ENCODE measurements at places on chromosomes 16 and 17. TPM values are rescaled to one million over a fixed set of nuclear protein-coding genes. Genes with fewer than 3 reads are reported as not detected.

- H3K4me3 ChIP-seq: no peak overlapping the region
- peaks cover 7% of the 10 kb centered on the region for H3K4me1 ChIP-seq
- H3K27ac ChIP-seq: no peak overlapping the region
- H3K27me3 ChIP-seq: no peaks in the 10 kb centered on the region
Measured at GRCh38 chr17:1727876-1728630, 3.5 kb downstream of the WDR81 start.

GRCh38 chr16:5590416-5590815, 492.8 kb upstream of the EEF2KMT start:
- no peak overlapping the region for H3K4me3 ChIP-seq
- H3K27ac ChIP-seq: no peak overlapping the region
- H3K4me1 ChIP-seq: no peaks in the 10 kb centered on the region
- DNase-seq: no peak
- no peaks in the 10 kb centered on the region for H3K27me3 ChIP-seq

Gene NOD2
- 0.51 TPM for total RNA-seq

Gene CDH15
- total RNA-seq: not detected

DNA sequence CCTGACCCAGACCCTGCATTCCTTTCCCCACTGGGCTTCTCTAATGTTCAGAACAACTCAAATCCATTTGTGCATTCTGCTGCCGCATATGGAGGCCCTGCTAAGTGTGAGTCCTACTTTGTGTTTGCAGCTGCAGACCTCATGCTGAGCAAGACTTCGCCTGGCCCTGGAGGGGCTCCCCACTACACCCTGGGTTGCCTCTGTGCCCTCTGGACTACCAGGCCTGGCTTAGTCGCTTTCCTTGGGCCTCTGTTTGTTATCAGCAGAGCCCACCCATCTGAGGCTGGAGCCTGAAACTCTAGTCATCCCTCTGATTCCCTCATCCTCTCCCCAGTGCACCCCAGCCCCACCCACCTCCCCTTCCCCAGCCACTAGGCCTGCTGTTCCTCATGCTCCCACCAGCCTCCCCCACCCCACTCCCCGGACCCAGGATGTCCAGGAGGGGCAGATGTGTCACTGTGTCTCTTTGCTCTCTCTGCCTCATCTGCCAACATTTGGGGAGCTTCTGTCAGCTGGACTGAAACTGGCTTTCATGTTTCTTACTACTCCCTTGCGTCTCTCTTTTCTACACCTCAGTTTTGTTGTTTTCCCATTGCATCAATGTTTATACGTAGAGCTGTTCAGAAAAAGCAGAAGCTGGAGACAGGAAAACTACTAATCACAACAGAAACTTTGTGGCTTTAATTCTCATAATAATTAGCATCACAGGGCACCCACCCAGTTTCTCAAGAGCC, 17.9 kb upstream of the CD300E start:
- H3K4me3 ChIP-seq: no peak overlapping the region
- H3K36me3 ChIP-seq: no peaks in the 10 kb centered on the region
- no peak overlapping the region for H3K27ac ChIP-seq
- peaks cover 2% of the 10 kb centered on the region for H3K27me3 ChIP-seq

GRCh38 chr17:29283961-29284360, 10.0 kb downstream of the NUFIP2 start:
- no peaks in the 10 kb centered on the region for H3K27me3 ChIP-seq
- DNase-seq: no peak
- peaks cover 20% of the 10 kb centered on the region for H3K36me3 ChIP-seq
- H3K4me3 ChIP-seq: no peak overlapping the region
- H3K27ac ChIP-seq: no peak overlapping the region

DNA sequence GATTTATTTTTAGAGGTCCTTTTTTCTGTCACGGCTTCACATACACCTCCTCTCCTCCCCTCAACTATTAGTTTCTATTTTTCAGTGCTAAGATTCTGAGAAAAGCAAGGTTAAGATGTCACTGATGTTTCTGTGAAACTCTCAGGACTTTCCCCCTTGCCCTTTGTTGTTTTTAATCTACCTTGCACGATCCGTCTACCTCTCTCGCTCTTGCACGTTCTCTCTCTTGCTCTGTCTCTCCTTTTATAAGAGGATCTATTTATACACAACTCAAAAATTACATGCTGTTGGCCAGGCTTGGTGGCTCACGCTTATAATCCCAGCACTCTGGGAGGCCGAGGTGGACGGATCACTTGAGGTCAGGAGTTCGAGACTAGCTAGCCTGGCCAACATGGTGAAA, 43.6 kb downstream of the RPA1 start:
- H3K27ac ChIP-seq: no peak overlapping the region
- no peak for DNase-seq
- no peaks in the 10 kb centered on the region for H3K27me3 ChIP-seq

- H3K36me3 ChIP-seq: peaks cover 1% of the 10 kb centered on the region
- H3K27me3 ChIP-seq: no peaks in the 10 kb centered on the region
- DNase-seq: peak; percentile 96
- H3K4me3 ChIP-seq: peak within 1 kb of the TSS; percentile 71
Measured at GRCh38 chr17:72120642-72121163, at the start of gene SOX9. Gene SOX9, plus strand, starts transcription at chr17:72121020. Its CDS starts 372 bp downstream, at chr17:72121392.

DNA sequence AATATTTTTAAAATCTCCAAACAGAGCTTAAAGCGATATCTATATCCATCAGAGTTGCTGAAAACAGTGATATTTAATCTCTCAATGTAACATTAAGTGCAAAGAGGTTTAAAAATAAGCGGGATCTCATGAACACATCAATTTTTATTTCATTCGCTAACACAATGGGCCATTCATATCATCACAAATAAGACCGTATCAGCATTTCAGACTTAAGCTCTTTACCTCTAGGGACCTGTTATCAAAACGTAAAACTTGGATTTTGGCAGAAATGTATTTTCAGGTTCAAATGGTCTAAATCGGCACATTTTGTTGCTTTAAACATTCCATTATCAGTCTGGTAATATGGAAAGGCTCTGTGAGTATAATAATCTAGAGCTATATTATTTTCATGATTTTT, 77.9 kb downstream of the TOX3 start:
- H3K27ac ChIP-seq: no peak overlapping the region
- no peaks in the 10 kb centered on the region for H3K27me3 ChIP-seq
- no peak overlapping the region for H3K4me3 ChIP-seq
- H3K36me3 ChIP-seq: no peaks in the 10 kb centered on the region
- no peak for DNase-seq
- no peaks in the 10 kb centered on the region for H3K4me1 ChIP-seq

DNA sequence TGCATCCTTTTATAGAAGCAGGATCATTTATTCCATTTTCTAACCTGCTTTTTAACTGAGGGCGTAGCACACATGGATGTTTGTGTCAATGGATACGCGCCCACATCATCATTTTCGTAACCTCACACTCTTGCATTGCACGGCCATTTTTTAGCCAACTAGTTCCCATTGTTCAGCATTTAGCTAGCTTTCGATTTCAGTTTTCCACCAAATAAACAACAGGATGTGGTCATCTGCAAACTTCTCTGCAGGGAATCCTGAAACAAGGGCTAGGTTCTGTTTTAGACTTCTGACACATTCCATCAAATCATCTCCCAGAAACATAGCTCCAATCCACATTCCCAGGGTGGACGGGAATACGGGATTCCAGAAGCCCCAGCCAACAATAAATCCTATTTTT, 6.4 kb downstream of the CYB561 start:
- no peak overlapping the region for H3K4me3 ChIP-seq
- no peak for DNase-seq
- H3K36me3 ChIP-seq: no peaks in the 10 kb centered on the region
- peak overlapping the region; percentile 33 for H3K27ac ChIP-seq
- H3K4me1 ChIP-seq: peaks cover 1% of the 10 kb centered on the region

DNA sequence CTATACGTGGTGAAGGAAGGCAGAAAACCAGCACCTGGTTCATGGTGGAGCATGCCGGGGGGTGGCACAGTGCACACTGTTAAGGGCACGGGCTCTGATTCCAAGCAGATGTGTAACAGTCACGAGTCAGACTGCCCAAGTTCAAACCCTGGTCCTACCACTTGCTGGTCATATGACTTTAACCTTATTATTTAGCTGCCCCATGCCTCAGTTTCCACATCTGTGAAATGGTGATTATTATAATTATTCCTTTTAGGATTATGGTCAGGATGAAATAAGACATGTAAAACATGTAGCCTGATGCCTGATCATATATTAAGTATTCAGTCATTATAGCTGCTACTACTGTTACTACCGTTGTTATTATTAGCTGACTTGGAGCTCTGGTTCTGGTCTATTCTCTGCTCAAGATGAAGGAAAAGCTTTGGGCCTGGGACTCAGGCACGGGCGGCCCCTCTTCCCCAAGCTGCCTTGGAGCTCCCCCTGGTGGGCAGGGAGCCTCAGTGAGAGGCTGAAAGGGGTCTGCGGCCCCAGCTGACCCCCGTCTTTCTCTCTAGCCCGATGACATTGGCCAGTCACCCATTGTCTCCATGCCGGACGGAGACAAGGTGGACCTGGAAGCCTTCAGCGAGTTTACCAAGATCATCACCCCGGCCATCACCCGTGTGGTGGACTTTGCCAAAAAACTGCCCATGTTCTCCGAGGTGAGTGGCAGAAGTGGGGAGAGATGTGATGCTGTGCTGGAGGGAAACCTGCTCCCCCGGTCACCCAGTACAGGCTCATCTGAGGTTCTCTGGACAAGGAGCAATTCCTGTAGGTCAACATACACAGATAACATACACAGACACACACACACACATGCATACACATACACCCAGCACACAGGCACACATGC, 14.0 kb downstream of the NR1D1 start:
- peaks cover 3% of the 10 kb centered on the region for H3K4me1 ChIP-seq
- peak; percentile 68 for DNase-seq
- H3K27ac ChIP-seq: no peak overlapping the region
- H3K27me3 ChIP-seq: no peaks in the 10 kb centered on the region

- no peaks in the 10 kb centered on the region for H3K27me3 ChIP-seq
- H3K4me1 ChIP-seq: peaks cover 4% of the 10 kb centered on the region
- no peak for DNase-seq
- no peaks in the 10 kb centered on the region for H3K36me3 ChIP-seq
Measured at GRCh38 chr16:27195941-27196595, 7.3 kb upstream of the KDM8 start.

GRCh38 chr17:68179236-68179925, 68.5 kb upstream of the AMZ2 start:
- H3K4me1 ChIP-seq: no peaks in the 10 kb centered on the region
- DNase-seq: no peak
- H3K36me3 ChIP-seq: no peaks in the 10 kb centered on the region
- no peak overlapping the region for H3K27ac ChIP-seq

DNA sequence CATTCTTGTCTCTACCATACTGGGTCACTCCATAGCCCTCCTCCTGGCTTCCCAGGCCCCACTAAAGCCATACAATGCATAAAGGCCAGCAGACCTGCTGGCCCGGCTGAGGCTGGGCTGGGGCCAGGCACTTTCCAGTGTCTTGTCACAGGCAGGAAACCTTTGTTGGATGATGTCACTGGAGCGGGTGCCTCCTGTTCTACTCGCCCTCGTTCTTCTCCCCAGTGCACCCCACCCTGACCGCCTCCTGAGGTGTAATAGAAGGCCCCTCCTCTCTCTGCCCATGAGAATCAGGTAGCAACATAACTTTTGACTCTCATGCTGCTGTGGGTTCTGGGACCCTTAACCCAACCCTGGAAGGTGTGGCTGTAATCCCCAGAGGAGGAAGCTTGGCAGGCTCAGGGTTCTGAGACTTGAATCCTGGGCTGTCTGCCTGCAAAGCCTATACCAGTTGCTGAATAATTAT, 54.2 kb upstream of the IL34 start:
- no peak for DNase-seq
- no peak overlapping the region for H3K4me3 ChIP-seq
- H3K27ac ChIP-seq: no peak overlapping the region

DNA sequence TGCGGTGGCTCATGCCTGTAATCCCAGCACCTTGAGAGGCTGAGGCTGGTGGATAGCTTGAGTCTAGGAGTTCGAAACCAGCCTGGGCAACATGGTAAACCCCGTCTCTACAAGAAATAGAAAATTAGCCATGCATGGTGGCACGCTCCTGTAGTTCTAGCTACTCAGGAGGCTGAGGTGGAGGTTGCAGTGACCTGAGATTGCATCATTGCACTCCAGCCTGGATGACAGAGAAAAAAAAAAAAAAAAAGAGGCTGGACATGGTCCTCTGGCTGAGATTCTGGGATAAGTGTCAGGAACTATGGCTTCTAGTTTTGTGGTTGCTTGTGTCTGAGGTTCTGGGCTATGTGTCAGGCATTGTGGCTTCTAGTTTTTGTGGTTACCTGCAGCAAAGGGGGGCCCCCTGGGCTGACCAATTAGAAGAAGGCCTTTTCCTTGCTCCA, 7.0 kb downstream of the KSR1 start:
- no peaks in the 10 kb centered on the region for H3K27me3 ChIP-seq
- DNase-seq: no peak
- H3K27ac ChIP-seq: peak overlapping the region; percentile 0

Gene GGNBP2
- 91.5 TPM for total RNA-seq

DNA sequence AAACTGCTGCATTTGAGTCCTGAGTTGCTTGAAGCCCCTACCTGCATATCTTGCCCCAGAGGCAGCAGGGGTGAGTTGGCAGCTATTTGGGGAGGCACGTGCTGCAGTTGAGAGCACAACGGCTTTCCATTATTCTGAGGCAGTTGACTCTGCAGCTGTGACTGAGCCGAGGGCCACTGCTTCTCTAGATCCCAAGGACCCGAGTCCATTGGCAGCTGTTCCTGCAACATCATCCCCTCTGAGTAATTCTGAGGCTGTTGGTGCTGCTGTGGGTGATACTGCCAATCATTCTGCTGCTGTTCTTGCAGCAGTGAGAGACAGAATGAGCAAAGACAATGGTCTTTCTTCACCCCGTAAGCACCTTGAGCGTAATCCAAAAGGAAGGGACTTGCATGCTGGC, 12.7 kb downstream of the TERF2IP start:
- no peak overlapping the region for H3K27ac ChIP-seq
- peaks cover 3% of the 10 kb centered on the region for H3K36me3 ChIP-seq
- no peaks in the 10 kb centered on the region for H3K27me3 ChIP-seq
- no peaks in the 10 kb centered on the region for H3K4me1 ChIP-seq
- no peak for DNase-seq
- H3K4me3 ChIP-seq: no peak overlapping the region

GRCh38 chr17:80805032-80805751, 186.4 kb upstream of the CHMP6 start:
- peak; percentile 22 for DNase-seq
- H3K27me3 ChIP-seq: no peaks in the 10 kb centered on the region
- H3K27ac ChIP-seq: no peak overlapping the region
- H3K36me3 ChIP-seq: no peaks in the 10 kb centered on the region
- no peaks in the 10 kb centered on the region for H3K4me1 ChIP-seq

DNA sequence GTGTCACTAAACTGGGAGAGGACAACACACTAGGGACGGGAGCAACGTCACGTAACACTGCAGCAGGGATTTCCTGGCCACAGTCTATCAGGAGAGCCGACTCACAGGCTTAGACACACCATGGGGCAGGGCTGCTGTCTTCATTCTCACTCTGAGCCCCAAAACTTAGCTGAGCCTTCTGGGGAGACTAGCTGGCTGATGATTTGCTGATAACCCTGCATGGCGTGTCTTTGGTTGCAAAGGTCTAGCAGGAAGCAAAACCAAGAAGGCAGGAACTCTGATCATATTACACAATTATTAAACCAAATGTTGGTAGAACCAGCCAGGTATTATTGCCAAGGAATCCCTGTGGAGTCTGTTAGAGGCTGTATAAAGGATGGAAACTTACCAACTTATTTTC, 345.0 kb downstream of the SLC39A11 start:
- H3K36me3 ChIP-seq: no peaks in the 10 kb centered on the region
- no peak overlapping the region for H3K27ac ChIP-seq
- no peaks in the 10 kb centered on the region for H3K27me3 ChIP-seq
- DNase-seq: no peak
- no peak overlapping the region for H3K4me3 ChIP-seq

Gene NCBP3
- total RNA-seq: 32.8 TPM

Gene NPIPA3
- total RNA-seq: not detected

Gene ALDH3A1
- total RNA-seq: 7.1 TPM

GRCh38 chr17:80754846-80755245, 210.2 kb downstream of the RPTOR start:
- no peak overlapping the region for H3K27ac ChIP-seq
- no peaks in the 10 kb centered on the region for H3K36me3 ChIP-seq
- no peak overlapping the region for H3K4me3 ChIP-seq

Gene MAP3K14
- total RNA-seq: 11.7 TPM
